ENCODE measurements at places on chromosomes 7 and 10.

DNA sequence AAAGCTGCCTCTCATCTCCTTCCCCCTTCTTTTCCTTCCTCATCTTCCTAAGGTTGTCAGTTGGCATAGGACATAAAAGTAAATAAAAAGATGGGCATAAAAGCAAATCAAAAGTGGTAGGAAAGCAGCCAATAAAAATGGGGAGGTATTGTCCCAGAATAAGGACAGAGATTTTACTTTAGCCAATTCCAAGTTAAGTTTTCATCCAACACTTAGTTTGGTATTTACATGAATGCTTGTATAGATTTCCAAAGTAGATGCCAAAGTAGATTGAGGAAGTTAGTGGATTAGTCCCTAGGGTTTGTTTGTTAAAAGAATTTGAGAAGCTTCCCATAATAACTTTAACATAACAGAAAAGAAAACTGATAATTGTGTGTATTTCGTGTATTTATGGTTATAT is 33.7 kb downstream of the HDAC9 start:
- DNase-seq = no peak

GRCh38 chr7:37234928-37235327 is 213.7 kb downstream of the ELMO1 start:
- DNase-seq = no peak

DNA sequence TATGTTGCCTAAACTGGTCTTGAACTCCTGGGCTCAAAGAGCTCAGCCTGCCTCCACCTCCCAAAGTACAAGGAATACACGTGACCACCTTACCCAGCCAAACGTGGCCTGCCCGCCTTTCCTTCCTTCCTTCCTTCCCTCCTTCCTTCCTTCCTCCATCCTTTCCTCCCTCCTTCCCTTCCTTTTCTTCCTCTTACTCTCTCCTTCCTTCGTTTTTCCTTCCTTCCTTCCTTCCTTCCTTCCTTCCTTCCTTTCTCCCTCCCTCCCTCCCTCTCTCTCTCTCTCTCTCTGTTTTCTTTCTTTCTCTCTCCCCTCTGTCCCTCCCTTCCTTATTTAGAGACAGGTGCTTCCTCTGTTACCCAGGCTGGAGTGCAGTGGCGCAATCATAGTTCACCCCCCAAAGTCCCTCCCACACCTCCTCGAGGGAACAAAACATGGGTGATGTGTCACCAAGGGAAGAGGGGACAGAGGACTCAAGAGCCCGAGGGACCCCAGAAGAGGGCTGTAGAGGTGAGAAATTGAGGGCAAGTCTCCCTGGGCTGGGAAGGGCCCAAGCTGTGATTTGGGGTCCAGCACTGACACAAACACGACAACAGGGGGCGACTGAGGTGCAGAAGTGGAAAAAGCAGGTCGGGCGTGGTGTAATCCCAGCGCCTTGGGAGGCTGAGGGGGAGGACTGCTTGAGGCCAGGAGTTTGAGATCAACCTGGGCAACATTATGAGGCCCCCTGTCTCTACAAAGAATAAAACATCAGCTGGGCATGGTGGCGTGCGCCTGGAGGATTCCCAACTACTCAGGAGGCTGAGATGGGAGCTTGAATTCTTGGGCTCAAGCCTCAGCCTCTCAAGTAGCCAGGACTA is 28.1 kb downstream of the EPHB4 start:
- DNase-seq = no peak

GRCh38 chr10:109701633-109702215 is 221.6 kb downstream of the XPNPEP1 start:
- no peak for DNase-seq

DNA sequence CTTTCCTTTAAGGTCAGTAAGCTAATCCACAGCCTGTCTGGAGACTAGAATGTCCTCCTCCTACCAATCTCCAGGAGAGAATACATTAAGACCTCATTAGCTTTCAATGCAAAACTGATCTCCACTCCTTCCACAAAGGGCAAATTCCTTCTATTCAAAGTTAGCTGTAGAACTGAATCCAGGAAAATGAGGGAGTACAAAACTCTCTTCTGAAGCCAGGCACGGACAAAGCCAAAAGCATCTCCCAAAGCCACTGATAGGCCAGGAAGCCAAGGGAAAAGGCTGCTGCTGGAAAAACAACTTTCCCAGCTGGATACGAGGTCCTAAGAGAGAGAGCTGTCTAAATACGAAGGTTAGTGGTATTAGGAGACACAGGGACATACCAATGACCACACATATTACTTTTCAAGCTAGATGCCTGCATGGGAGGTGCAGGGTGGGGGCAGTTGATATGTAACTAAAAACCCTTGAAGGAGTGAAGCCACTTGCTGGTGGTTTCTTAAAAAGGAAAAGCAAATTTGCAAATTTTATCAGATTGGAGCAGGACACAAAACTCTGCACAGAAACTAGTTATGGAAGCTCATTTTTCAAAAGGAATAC is 43.6 kb downstream of the MKX start:
- DNase-seq = no peak

GRCh38 chr7:2862831-2863361 is 18.8 kb upstream of the GNA12 start:
- DNase-seq = no peak

GRCh38 chr10:12597788-12598765 is 248.7 kb downstream of the CAMK1D start:
- no peak for DNase-seq

GRCh38 chr10:93849593-93849992 is 44.2 kb upstream of the SLC35G1 start:
- no peak for DNase-seq

DNA sequence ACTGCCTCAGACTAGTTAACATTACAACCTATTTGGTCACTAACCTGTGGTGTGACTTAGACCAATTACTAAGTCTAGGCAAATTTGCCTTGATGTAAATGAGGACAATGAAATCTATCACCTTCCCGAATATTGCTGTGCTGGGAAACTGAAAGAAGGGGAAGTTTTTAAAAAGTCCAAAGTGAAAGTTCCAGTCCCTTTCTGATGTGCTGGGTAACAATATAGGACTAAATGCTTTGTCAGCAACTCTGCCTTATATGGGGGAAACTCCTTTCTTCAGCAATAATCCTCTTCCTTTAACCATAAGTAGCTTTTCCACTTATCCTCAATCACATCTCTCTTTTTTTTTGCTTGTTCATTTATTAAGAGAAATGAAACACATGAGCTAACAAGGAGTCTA is 3.9 kb downstream of the PIK3AP1 start:
- DNase-seq = peak; percentile 20

DNA sequence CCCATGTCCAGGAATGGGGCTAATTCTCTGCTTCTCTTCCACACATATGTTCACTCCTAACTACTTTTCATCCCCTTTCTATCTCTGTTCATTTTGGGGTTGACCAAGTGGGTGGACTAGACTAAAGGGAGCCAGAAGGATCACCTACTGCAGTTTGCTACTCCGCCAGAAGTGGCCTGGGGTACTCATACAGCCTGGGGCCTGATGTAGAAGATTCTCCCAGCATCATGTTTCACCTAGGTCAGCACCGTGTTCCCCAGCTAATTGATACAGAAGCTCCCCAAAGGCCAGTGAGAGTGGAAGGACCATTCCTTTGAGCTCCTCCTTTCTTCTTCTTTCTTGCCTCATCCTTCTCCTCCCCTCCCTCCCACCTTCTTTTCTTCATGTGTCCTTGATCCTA is 19.6 kb upstream of the IFRD1 start:
- DNase-seq = no peak

GRCh38 chr7:95253986-95254385 is 70.3 kb downstream of the PON1 start:
- DNase-seq = no peak

GRCh38 chr10:535952-536351 is 153.5 kb downstream of the DIP2C start:
- DNase-seq = no peak

- DNase-seq = peak; percentile 20
These were observed 247.3 kb upstream of the AOAH start for GRCh38 chr7:36971515-36972139.

DNA sequence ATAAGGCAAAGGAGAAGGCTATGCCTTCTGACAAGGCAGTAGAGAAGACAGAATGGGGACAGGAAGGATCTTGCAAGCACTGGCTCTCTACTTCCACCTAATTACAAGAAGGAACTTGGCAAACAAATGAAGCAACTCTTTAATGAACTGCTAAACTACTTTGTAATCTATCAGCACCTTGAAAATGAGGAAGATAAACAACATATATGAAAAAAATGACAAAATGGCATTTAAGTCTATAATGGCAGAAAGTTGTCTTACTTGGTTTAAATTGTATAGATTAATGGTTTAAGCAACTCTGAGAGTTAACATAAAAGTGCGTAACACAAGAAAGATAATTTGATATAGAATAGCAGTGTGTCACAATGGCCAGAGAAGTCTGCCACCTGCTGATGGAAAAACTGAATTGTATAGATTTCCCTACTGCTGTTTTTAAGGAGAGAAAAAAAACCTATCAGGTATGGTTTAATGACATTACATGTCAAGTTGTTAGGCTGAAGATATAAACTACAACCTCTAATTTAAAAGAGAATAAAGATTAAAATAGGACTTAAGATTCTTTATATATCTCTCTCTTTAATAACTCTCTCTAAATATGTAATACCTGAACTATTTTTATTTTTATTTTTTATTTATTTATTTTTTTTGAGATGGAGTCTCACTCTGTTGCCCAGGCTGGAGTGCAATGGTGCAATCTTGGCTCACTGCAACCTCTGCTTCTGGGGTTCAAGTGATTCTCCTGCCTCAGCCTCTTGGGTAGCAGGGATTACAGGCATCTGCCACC is 11.8 kb downstream of the NT5C3A start:
- no peak for DNase-seq

- no peak for DNase-seq
These were observed 758.6 kb downstream of the AUTS2 start for GRCh38 chr7:70356787-70357328.

DNA sequence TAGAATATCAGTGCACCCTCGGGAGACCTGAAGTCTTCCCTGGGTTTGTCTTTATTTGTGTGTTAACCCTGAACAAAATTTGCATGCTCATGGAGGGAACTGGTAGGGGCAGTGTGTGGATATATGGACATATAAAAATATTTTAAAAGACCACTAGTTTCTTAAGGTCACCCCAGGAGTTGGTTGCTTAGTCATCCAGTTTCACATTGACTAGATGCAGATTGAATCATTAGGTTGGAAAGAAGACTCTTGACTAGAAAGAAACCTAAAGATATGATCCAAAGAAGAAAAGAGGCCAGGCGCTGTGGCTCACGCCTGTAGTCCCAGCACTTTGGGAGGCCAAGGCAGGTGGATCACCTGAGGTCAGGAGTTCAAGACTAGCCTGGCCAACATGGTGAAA is 137.1 kb downstream of the KAT6B start:
- DNase-seq = no peak

GRCh38 chr7:155227788-155228458 is 69.8 kb upstream of the INSIG1 start:
- DNase-seq = no peak
